Type B pancreatic cell (in vitro differentiated cells): ENCODE measurements at places on chromosomes 11 and 22. TPM values are rescaled to one million over a fixed set of nuclear protein-coding genes. Genes with fewer than 3 reads are reported as not detected.

The SCGB2A2 gene
- total RNA-seq: not detected in 2 replicates

GRCh38 chr11:76596652-76597051 lies 73.9 kb downstream of the LRRC32 start:
- no peak for DNase-seq
- H3K36me3 ChIP-seq: no peaks in the 10 kb centered on the region
- no peaks in the 10 kb centered on the region for H3K27me3 ChIP-seq
- H3K4me3 ChIP-seq: no peak overlapping the region
- no peak overlapping the region for H3K27ac ChIP-seq

DNA sequence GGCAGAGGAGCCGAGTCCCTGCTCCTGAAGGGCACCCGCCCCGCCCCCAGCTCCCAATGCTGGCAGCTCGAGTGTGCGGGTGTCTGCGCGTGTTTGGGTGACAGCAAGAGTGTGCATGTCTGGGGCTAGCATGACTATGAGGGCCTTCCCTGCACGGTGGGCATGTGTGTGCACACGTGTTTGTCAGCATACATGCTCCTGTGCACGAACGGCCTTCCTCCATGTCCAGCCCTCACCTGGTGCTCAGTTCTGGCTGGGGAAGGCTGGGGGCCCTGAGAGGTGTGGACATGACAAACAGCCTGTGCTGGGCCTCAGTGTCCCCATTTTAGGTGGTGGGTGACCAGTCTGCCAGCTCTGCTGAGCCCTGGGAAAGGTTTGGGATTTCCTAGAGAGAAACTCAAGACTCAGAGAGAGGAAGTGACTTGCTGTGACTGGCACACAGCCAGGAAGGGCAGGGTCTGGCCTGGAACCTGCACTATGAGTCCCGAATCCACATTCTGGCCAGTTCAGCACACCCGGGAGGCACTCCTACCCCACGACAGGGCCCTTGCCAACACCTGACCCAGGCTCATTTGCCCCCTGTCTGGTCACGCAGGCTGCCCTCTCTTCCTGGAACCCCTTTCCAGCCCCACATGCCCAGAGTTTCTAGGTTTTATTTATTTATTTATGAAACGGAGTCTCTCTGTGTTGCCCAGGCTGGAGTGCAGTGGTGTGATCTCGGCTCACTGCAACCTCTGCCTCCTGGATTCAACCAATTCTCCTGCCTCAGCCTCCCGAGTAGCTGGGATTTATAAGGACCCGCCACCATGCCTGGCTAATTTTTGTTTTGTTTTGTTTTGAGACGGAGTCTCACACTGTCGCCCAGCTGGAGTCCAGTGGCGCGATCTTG lies 3.3 kb upstream of the SHISA8 start:
- H3K4me3 ChIP-seq: peak overlapping the region; percentile 77
- no peak overlapping the region for H3K27ac ChIP-seq
- peaks cover 50% of the 10 kb centered on the region for H3K27me3 ChIP-seq
- DNase-seq: no peak

The LINC01488 gene
- not detected in 2 replicates for total RNA-seq
